Stimulated activated CD8-positive, alpha-beta memory T cell treated with anti-CD3 and anti-CD28 coated beads, Interleukin-4, amount 100 ng/mL, for 4 hours (primary cell): ENCODE measurements at places on chromosomes 3 and 15.

- DNase-seq: no peak
Observed at GRCh38 chr3:43957553-43957952, 266.8 kb downstream of the ABHD5 start.

GRCh38 chr15:55457401-55458022 lies 49.2 kb downstream of the PIERCE2 start:
- no peak for DNase-seq

DNA sequence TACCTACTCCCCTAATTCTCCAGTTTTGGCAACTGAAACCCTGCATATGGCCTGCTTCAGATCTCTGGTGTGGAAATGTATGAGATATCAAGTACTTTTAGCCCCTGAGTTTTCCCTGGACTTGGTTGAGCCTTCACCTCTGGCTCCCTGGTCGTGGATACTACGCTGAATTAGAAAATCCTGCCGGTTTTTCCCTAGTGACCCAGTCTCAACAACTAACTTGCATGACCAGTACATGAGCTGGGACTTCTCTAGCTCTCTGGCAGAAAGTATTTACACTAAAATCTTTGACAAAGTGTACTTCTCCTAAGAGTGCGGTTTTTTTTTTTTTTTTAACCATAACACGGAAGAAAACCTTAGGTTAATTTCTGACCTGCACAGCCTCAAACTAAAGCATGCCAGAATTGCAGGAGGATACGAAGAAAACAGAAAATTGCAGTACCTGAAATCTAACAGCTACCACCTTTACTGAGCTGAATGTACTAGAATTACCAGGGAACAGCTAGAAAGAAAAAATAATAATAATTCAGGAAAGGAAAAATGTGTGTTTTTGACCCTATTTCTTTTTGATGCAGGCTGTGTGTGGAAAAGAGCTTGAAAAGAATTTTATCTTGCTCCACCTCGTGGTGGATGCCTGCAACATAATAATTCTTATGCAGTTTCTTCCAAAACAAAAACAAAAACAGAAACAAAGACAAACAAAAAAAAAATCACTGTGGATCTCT lies 165.6 kb downstream of the GMNC start:
- no peak for DNase-seq

DNA sequence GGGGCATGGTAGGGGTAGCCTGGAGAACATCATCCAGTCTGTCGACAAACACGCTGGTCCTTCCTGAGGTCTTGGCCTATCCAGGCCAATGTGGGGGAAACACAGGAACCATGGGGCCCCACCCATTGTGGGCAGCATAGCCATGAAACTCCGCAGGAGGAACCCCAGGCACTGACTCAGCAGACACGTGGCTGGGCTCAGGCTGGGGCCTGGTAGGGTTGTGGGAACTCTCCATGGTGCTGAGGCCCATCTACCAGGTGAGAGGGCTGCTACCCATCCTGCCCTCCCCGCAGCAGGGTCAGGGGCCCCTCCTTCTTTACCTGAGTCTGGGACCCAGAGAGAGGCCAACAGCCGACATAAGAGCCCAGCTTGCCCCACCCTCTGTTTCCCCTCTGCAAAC lies 22.6 kb upstream of the CACNA2D2 start:
- peak; percentile 15 for DNase-seq

- DNase-seq: no peak
Observed at GRCh38 chr15:40290918-40291574, 8.2 kb upstream of the ANKRD63 start.

- no peak for DNase-seq
Observed at GRCh38 chr3:63972196-63972595, 51.1 kb downstream of the PSMD6 start.

DNA sequence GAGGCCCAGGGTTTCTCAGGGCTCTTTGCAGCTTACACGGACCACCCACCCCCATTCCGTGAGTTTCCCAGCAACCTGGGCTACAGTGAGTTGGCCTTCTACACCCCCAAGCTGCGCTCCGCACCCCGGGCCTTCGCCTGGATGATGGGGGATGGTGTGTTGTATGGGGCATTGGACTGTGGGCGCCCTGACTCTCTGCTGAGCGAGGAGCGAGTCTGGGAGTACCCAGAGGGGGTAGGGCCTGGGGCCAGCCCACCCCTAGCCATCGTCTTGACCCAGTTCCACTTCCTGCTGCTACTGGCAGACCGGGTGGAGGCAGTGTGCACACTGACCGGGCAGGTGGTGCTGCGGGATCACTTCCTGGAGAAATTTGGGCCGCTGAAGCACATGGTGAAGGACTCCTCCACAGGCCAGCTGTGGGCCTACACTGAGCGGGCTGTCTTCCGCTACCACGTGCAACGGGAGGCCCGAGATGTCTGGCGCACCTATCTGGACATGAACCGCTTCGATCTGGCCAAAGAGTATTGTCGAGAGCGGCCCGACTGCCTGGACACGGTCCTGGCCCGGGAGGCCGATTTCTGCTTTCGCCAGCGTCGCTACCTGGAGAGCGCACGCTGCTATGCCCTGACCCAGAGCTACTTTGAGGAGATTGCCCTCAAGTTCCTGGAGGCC lies 5.4 kb downstream of the VPS18 start:
- DNase-seq: no peak

DNA sequence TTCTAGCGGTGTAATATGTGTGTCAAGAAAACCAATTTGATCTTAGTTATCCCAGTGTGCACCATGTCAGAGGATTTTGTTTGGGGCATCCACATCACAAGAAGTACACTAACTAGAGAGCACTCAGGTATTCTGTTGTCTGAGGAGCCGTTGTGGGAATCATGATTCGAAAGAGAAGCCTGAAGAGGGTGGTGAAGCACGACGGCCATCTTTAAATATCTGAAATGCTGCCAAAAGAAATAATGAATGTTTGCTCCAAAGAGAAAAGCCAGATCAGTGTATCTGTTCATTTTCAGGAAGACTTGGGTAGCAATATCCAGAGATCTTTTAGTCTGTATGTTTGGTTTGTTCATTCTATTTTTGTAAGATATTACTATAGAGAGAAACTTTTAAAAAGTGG lies 180.7 kb downstream of the KLHL25 start:
- DNase-seq: no peak

DNA sequence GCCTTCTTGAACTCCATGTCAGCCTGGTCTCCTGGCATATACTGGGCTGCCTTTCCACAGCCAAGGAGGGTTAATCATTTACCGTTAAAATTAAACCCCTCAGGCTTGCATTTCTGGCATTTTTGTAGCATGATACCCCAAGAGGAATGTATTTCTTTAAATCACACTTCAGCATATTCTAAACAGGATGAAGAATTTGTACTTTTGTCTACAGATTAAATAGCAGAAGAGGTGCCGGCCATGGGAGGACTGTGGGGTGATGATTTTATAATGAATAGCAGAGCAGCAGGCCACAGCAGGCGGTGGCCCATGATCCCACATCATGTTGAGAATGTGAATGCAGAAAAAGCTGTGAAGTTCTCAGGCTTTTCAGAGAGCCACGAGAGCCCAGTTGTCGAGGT lies 90.2 kb downstream of the ARNT2 start:
- no peak for DNase-seq

GRCh38 chr15:88125576-88125975 lies 131.0 kb downstream of the NTRK3 start:
- no peak for DNase-seq

GRCh38 chr3:42702066-42702951 lies at the start of gene HHATL:
Gene HHATL, minus strand, starts transcription at chr3:42702798. Its CDS starts 1,972 bp downstream, at chr3:42700826.
- no peak for DNase-seq

- no peak for DNase-seq
Observed at GRCh38 chr15:82966671-82967071, 14.2 kb upstream of the HOMER2 start.

DNA sequence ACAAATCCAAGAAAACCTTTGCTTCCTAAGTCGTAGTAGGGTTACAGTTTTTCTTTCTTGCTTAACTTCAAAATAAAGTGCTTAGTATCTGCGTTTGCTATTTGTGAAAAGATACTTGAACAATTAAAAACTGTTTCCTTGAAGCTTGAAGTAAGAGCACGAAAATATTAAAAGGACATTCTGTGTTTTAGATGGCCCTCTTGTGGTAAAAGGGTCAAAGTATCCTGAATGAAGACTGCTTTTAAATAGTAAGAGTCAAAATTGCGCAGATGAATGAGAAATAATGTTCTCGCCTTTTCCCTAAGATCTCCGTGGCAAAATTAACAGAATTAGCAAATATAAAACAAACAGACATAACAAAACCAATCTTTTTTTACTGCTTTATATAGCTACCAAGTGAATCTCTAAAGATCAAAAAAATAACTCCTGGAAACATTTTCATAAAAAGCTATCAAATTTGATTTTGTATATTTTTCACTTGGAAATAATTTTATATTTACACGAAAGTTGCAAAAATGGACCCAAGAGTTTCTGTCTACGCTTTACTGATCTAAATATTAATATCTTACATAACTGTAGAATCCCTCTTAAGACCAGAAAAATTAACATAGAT lies 175.4 kb downstream of the MBNL1 start:
- no peak for DNase-seq

DNA sequence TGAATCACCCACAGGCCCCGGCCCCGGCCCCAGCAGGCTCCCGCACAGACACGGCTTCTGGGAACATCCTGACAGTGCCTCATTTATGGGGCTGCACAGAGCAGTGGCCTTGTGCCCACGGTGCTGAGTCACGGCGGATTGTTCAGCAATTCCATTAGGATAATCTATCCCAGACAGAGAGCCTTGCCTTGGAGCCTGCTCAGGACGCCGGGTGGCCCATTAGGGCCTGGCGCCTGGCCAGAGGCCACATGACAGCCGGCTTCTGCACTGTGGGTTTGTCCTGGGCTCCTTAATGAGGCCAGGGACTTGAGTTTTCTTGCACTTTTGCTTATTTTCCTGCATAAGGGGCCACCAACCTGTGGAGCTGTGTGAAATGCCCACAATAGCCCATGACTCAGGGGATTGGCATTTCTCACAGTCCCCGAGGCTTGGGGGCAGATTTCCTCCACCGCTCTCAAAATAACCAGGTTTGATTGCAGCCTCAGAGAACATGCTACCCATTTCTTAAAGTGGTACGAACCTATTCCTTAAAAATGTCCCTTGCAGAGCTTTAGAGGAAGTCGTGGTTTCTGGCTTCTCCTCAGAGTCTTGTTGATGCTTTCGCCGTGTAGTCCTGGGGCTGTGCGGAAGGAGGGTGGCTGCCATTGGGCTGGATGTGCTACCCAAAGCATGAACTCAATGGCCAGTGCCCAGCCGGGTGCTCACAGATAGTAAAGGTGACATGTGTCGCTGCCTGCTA lies 19.0 kb downstream of the SYNM start:
- no peak for DNase-seq

- no peak for DNase-seq
Observed at GRCh38 chr3:193270451-193270850, 29.4 kb downstream of the PLAAT1 start.

DNA sequence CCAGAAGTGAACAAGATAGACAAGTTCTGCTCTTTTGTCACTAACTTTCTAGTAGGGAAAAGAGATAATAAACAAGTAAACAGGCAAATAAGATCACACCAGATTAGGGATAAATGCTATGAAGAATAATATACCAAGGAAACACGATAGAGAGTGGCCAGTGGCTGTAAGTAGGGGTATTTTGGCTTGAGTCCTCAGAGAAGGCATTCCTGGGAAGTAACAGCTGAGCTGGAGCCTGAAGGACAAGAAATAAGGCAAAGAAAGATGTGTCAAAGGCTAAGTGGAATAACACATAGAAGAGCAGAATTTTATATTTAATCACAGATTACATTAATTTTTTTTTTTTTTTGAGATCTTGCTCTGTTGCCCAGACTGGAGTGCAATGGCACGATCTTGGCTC lies 366.2 kb downstream of the ZIC1 start:
- DNase-seq: no peak

GRCh38 chr3:111159391-111159790 lies 87.8 kb downstream of the NECTIN3 start:
- no peak for DNase-seq

DNA sequence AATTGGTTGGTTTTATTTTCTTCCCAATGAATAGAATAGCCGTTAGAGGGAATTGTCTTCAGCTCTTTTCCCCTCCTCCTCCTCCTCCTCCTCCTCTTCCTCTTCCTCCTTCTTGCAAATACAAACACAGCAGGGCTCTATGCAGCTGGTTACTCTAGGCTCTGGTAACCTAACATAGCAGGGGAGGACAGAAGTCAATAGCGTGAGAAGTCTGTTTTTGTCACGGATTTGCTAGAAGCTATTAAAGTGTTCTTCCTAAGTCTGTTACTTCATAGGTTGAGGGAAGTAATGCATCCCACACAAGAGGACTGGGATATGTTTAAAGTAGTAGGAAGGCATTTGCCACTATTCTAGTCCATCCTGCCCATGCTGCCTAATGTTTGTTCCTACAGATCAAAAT lies 374.7 kb upstream of the TPRG1 start:
- no peak for DNase-seq

- DNase-seq: no peak
Observed at GRCh38 chr3:162122405-162122804, 625.8 kb downstream of the OTOL1 start.

GRCh38 chr15:74531144-74531811 lies 9.7 kb upstream of the ARID3B start:
- no peak for DNase-seq

GRCh38 chr3:50242851-50243542 lies 7.0 kb downstream of the GNAI2 start:
- DNase-seq: peak; percentile 19

DNA sequence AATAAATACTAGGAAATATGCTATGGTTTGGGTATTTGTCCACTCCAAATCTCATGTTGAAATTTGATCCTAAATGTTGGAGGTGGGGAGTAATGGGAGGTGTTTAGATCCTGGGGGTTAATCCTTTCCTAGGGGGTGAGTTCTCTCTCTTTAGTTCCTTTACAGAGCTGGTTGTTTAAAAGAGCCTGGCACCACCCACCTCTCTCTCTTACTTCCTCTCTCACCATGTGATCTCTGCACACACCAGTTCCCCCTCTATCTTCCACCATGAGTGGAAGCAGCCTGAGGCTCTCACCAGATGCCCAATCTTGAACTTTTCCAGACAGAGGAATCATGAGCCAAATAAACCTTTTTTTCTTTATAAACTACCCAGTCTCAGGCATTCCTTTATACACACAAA lies 10.5 kb downstream of the SLC24A5 start:
- DNase-seq: no peak

- no peak for DNase-seq
Observed at GRCh38 chr15:69509131-69509530, 56.5 kb downstream of the RPLP1 start.
